ENCODE measurements at places on chromosomes 6 and 20.

GRCh38 chr6:29553268-29554057, 6.1 kb downstream of the UBD start:
- DNase-seq = peak; percentile 75

DNA sequence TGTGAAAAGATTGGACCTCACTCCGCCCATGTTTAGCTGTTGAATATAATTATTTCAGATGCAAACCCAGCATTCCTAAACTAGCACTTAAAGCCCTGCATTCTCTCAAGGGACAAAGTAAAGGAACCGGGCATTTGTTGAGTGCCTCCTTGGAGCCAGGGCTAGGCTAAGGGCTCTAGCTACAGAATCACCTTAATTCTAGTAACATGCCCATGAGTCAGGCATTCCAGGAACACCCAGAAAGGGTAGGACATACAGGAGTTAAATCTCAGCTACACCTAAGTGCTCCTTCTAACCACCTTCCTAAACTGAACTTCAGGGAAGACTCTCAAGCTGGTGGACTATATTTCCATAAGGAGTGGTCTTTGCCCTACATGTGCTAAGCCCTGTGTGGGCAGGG, 89.4 kb downstream of the SLC24A3 start:
- no peak for DNase-seq

DNA sequence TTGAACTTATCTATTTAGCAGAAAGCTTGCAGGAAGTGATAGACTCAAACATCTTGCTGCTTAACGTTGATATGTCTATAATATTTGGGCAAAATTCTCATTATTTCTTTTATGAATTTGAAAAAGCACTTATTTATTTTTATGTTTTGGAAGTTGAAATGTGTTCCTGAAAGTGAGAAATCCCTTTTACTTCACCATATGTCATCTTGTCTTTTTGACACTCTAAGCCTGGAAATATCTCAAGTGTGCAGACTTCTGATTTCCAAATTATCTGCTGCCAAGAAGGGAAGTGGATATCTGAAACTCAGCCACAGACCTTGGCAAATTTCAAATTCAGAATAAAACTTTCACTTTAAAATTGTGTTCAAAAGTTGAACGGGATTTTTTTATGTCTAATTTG, 368.7 kb upstream of the MANEA start:
- DNase-seq = no peak

GRCh38 chr6:131645846-131646245, 8.7 kb downstream of the ENPP3 start:
- no peak for DNase-seq

DNA sequence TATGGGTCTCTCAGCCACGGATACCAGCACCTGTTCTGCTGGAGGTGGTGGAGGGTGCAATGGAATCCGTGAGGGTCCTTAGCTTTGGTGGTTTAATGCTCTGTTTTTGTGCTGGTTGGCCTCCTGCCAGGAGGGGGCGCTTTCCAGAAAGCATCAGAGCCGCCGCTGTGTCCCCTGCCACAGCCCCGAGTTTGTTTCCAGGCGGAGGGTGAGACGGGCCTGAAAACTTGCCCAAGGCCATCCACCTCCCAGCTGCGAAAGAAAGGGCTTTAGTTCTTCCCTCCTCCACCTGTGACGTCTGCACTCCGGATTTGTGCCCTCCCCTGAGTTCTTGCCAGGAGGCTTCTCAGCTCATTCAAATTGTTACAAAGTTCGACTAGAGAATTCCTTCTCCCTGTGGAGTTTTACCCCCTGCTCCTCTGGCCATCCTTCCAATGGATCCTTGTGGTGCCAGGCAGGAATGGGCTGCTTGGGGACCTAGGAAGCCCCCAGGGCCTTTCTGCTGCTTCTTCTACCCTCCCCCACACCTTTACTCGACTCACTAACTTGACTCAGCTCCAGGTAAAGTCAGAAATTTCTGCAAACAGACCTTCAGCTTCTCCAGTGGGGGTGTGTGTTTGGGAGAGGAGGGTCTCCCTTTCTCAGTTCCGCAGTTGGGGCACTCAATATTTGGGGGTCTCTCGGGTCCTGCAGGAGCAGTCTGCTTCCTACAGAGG, 873.7 kb downstream of the KIF16B start:
- no peak for DNase-seq

GRCh38 chr6:56475736-56476457, 166.8 kb downstream of the DST start:
- no peak for DNase-seq
